ENCODE measurements at places on chromosomes 1 and 21. TPM values are rescaled to one million over a fixed set of nuclear protein-coding genes. Genes with fewer than 3 reads are reported as not detected.

DNA sequence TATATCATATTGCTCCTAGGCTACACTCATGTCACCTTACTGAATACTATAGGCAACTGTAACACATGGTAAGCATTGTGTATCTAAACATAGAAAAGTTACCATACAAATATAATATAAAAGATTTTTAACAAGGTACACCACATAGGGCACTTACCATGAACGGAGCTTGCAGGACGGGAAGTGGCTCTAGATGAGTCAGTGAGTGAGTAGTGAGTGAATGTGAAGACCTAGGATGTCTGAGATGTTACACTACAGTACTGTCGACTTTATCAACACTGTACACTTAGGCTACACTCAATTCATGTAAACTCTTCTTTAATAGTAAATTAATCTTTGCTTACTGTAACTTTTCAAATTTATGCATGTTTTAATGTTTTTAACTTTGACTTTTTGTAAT lies 81.0 kb upstream of the PLD5 start:
- no peak for DNase-seq

DNA sequence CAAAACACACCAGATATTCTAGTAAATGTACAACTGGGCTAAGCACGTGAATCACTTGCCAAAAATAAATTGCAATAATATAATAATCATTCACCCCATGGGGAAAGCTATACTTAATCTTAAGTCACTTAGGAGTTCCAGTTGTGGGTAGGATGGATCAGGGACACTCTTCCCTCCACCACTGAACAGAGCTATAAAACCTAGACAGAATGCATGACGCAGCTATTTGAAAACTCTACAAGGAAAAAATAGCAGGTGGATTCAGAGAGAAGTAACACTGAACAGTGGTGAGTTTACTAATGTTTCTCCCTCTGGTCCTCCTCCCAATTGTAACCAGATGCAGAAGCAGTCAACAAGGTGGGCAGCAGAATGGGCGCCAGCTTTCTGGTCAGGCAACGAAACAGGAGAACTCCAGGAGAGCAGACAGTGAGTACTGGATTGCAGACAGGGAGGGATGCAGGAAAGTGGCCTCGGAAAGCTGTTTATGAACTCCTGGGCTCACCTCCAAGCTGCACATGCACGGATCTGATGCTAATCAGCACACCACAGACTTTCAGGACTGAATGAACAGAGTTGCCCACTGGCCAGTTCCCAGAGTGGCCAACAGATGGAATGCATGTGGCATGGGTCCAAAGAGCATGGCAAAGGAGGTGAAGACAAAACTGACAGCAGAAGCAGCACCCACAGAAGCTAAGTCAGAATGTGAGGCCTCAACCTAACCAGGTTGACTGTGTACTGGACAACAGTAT lies 41.4 kb downstream of the TARBP1 start:
- DNase-seq: peak; percentile 1

GRCh38 chr21:42624095-42624790 lies 29.2 kb upstream of the PDE9A start:
- no peak for DNase-seq

DNA sequence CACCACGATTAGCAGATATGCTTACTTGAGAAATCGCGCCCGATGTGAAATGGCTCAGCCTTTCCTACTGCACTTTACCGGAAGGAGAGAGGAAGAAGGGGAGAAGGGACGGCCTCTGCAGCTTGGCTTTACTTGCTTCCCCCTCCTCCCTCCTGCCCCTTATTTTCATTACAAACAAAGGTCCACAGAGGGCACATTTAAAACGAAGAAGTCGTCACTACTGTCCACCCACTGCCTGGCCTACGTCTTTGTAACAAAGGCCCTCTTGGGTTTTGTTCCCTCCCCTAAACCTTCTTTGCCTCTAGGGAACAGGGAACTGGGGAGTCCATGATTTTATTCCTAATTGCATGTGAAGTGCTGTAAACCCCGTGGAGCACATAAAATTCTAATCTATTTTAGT lies 308.5 kb downstream of the LMX1A start:
- DNase-seq: no peak

DNA sequence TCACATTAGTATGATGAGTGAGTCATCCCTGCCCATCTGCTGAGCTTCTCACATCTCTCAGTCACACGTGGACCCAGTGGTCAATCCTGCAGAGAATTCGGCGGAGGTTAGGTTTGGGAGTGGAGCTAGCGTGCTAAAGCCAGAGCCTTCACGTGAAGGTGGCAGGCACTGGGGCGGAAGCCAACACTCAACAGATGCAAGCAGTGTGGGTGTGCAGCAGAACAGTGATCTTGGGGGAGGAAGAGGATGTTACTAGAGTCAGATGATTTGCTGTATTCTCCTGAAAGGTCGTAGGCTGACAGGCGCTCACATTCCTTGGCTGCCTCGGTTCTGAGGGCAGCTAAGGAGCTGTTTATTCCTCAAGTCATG lies 6.7 kb downstream of the C1orf115 start:
- DNase-seq: no peak

DNA sequence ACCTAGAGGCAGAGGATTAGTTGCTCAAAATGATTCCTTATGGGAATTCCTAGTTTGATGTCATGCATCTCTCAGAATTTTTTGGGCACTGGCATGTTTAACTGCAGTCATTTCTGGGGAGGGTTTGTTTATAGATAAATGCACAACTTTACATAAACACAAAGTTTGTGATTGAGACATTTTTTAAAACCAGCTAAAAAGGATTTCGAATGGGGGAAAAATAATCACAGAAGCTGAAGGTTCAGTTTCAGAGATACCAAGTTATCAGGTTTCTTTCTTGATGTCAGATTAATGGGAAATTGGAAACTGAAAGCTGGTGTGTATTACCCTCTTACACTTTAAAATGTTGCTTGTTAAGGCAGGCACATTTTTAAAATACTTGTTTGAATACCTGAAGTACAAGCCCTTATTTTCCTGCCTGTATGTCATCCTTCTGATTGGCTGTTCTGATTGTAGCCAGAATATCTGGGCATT lies 72.1 kb downstream of the DISP1 start:
- no peak for DNase-seq

GRCh38 chr1:232316864-232317263 lies 313.1 kb downstream of the SIPA1L2 start:
- no peak for DNase-seq

DNA sequence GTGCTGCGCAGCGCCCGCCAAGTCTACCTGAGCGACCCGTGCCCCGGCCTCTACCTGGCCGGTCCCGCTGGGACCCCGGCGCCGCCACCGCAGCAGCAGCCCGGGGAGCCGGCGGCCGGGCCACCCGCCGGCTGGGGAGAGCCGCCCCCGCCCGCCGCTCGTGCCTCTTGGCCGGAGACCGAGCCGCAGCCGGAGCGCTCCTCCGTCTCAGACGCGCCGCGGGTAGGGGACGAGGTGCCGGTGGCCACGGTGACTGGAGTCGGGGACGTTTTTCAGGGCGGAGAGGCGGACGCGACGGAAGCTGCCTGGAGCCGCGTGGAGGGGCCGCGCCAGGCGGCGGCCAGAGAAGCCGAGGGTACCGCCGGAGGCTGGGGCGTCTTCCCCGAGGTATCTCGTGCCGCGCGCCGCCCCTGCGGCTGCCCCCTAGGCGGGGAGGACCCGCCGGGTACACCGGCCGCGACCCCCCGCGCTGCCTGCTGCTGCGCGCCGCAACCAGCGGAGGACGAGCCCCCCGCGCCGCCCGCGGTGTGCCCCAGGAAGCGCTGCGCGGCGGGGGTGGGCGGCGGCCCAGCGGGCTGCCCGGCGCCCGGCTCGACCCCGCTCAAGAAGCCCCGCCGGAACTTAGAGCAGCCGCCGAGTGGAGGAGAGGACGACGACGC lies 646 bp downstream of the IER5 start:
- DNase-seq: peak; percentile 38

DNA sequence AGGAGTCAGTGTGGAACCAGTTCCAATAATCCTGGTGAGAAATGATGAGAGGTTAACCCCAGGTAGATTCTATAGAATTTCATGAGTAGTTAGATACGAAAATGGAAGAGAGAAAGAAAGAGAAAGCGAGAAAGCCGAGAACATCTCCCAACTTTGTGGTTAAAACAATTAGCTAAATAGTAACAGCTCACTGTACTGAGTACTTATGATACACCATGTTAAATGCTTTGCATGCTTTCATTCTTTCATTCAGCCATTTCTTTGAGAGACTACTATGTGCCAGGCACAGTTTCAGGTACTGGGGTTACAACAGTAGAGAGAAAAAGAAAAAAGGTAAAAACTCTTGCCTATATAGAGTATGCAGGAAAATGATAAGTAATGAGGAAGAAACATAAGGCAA lies 109.7 kb upstream of the SYT6 start:
- no peak for DNase-seq

DNA sequence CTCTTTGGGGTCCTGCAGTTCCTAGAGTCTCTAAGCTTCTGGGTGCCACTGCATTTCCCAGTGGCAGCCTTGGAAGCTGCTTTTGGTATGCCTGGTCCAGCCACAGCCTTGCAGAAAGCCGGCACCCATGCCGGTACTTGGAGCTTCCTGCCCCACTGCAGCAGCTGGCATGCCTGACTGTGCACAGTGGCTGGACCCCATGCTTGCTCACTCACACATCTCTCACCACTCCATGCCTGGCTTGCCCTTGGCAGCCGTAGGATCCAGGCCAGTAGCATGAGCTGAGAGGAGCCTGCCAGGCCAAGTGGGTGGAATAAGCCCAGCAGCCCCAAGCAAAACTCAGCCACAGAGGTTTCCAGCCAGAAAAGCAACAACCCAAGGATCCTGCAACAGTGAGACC lies 20.3 kb upstream of the FNBP1L start:
- DNase-seq: no peak

DNA sequence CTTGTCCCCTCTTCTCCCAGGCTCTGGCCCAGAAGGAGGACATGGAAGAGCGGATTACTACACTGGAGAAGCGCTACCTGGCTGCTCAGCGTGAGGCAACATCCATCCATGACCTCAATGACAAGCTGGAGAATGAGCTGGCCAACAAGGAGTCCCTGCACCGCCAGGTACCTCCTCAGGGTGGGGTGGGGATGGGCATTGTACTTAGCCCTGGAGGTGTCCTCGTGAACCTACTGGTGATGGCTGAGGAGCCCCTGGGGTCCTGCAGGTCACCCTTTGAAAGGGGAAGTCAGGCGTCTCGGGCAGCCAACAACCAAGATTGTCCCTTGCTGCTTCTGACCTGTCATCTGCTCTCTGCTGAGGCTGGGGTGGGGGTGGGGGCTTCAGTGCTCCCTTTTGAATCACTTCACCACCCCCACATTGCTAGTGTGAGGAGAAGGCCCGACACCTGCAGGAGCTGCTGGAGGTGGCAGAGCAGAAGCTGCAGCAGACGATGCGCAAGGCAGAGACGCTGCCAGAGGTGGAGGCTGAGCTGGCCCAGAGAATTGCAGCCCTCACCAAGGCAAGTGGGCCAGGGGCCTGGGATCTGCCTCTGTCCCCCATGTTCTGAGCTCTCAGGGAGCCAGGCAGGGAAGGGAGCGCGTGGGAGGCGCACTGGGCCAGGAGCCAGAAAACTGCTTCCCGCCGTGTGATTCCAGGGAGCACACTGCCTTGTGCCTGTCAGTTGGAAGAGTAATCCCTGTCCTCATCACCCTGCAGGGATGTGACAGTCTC lies 19.7 kb downstream of the PPFIA4 start:
- DNase-seq: no peak

DNA sequence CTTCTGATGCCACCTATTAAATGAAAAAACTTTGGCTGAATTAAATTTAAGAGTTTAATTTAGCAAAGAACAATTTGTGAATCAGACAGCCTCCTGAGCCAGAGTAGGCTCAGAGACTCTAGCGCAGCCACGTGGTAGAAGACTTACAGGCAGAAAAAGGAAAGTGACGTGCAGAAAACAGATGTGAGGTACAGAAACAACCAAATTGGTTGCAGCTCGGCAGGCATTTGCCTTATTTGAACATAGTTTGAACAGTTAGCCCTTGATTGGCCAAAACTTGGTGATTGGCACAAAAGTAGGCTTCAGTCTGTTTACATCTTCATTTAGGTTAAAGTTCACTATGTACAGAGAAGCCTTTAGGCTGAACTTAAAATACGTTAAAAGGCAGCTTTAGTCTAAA lies 22.9 kb downstream of the TCP10L start:
- DNase-seq: peak; percentile 66

GRCh38 chr1:94463765-94464330 lies 45.7 kb downstream of the ABCD3 start:
- peak; percentile 2 for DNase-seq

DNA sequence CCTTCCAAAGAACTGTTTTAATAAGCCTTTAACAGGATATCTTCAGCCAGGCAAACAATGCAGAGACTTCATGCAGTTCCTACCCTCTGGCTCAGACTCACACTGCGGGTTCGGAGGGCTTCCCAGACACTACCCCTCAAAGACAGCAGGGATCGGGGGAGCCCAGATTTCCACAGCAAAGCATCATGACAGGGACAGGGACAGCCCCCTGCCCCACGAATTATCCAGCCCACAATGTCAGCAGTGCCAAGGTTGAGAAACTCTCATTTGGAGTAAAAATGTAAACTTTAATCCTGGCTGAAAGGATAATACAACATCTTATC lies 20.1 kb downstream of the NPHP4 start:
- DNase-seq: no peak

DNA sequence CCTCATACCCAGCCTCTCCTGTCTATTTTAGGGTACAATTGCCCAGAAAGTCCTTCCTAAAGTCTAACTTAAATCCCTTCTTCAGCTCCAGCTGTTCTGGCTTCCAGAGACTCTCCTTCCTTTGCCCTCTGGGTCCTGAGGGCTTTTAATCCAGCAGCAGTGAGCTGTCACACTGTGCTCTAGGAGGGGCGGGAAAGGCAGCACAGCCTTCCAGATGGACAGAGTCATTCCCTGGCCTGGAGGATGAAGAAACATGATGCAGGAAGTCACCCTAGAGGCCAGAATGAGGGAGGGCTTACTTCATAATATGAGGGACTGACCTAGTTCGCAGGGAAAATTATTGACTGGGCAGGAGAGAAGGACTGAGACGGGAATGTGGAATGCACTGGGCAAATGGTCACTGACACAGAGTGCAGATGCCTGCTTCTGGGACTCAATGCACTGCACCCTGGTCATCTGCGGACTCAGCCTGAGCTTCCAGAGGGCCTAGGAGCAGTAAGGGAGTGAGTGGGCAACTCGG lies 1.3 kb downstream of the SH2D2A start:
- peak; percentile 75 for DNase-seq

- DNase-seq: no peak
Measured at GRCh38 chr1:66525086-66525485, 8.9 kb upstream of the SGIP1 start.

Gene CD53
- total RNA-seq: 7.2 TPM

Gene HPDL
- 0.21 TPM for total RNA-seq

Gene ARHGEF16
- total RNA-seq: 7.6 TPM

Gene TEX38
- not detected for total RNA-seq

Gene USF1
- total RNA-seq: 50.4 TPM

Gene TMIGD3
- not detected for total RNA-seq

Gene FCRLB
- 1.0 TPM for total RNA-seq

Gene ETV3L
- not detected for total RNA-seq

Gene ADORA1
- 1.8 TPM for total RNA-seq

Gene LGR6
- 4.7 TPM for total RNA-seq

Gene CD1E
- not detected for total RNA-seq

Data from tongue (tissue), 3 donors.